LHCN-M2 (cell line): ENCODE measurements at places on chromosomes 1 and 21. TPM values are rescaled to one million over a fixed set of nuclear protein-coding genes. Genes with fewer than 3 reads are reported as not detected.

- no peak for DNase-seq
Observed at GRCh38 chr1:165551469-165551868, 7.7 kb downstream of the LRRC52 start.

GRCh38 chr1:40661678-40662077 is 3.8 kb downstream of the RIMS3 start:
- DNase-seq, result no peak

NUP210L gene
- not detected in 2 replicates for total RNA-seq

GUCA2B gene
- total RNA-seq, result not detected in 2 replicates

TMEM52 gene
- total RNA-seq, result 0.52 and 0.64 TPM in 2 replicates

TRIM67 gene
- not detected in 2 replicates for total RNA-seq

PCP4 gene
- not detected in 2 replicates for total RNA-seq
